Caco-2 (cell line): ENCODE measurements at places on chromosomes 11 and 22.

- no peak overlapping the region for H3K4me3 ChIP-seq
- H3K36me3 ChIP-seq: peaks cover 6% of the 10 kb centered on the region; the same call in 1 of the 2 replicates
- H3K27ac ChIP-seq: no peak overlapping the region
- H3K4me1 ChIP-seq: no peaks in the 10 kb centered on the region
These were observed 101.8 kb upstream of the GAL start for GRCh38 chr11:68582416-68583040.

- H3K27ac ChIP-seq: no peak overlapping the region
- no peaks in the 10 kb centered on the region for H3K36me3 ChIP-seq
- DNase-seq: no peak
- no peak overlapping the region for H3K4me3 ChIP-seq
- H3K27me3 ChIP-seq: no peaks in the 10 kb centered on the region
These were observed 163.8 kb downstream of the FAT3 start for GRCh38 chr11:92388380-92388779.

- H3K27ac ChIP-seq: no peak overlapping the region
- H3K4me3 ChIP-seq: no peak overlapping the region
- H3K36me3 ChIP-seq: peaks cover 3% of the 10 kb centered on the region
- H3K4me1 ChIP-seq: 0 out of 2 replicates have a peak, but pooled peaks cover 8% of the 10 kb centered on the region
- no peak for DNase-seq
These were observed 28.5 kb downstream of the MAFF start for GRCh38 chr22:38230108-38230825.

- no peak overlapping the region for H3K4me3 ChIP-seq
- H3K4me1 ChIP-seq: no peaks in the 10 kb centered on the region
- no peak overlapping the region for H3K27ac ChIP-seq
These were observed 33.1 kb upstream of the TSPAN18 start for GRCh38 chr11:44693654-44694119.

DNA sequence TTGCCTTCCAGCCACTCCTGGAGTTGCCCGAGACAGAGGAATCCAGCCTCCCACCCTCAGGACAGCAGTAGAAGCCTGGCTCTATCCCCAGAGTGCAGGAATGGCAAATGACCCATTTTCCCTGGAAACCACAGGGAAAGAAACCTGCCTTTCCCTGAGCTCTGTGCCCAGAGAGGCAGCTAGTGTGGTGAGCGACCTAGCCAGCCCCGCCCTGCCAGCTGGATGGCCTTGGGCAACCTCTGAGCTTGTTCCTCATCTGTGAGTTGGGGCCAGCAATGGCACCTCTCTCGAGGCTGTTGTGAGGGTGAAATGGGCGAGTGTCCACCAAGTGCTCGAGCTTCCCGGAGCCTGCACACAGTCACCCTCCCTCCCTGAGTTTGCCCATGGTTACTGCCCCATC is 3.7 kb downstream of the OMP start:
- no peak overlapping the region for H3K27ac ChIP-seq
- no peaks in the 10 kb centered on the region for H3K4me1 ChIP-seq
- H3K36me3 ChIP-seq: no peaks in the 10 kb centered on the region
- no peak for DNase-seq

DNA sequence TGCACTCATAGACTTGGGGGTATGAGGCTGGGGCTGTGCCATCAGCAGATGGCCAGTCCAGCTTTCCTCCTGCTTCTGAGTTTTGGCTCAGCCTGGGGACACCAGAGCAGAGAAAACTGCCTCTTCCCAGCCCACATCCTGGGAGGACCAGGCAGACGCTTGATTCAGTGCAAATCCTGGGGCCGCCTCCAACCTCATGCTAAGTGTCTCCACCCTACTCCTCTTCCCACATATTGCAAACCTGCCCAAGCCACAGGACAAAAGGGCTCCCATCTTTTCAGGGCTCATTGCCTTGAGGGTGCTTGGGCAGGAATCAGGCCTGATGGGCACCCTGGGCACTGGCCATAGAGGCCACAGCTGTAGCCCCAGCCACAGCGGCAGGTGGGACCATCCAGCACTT is 79.7 kb upstream of the SHANK2 start:
- DNase-seq: peak; percentile 31
- H3K4me1 ChIP-seq: no peaks in the 10 kb centered on the region
- H3K27ac ChIP-seq: no peak overlapping the region
- H3K4me3 ChIP-seq: no peak overlapping the region

- H3K27ac ChIP-seq: no peak overlapping the region
- peak; percentile 22 for DNase-seq
- H3K36me3 ChIP-seq: no peaks in the 10 kb centered on the region
These were observed 157.0 kb downstream of the GRIK4 start for GRCh38 chr11:120668537-120668936.

GRCh38 chr11:27648840-27649239 is 51.4 kb downstream of the BDNF start:
- no peak overlapping the region for H3K27ac ChIP-seq
- H3K4me3 ChIP-seq: no peak overlapping the region
- H3K4me1 ChIP-seq: no peaks in the 10 kb centered on the region
- H3K36me3 ChIP-seq: no peaks in the 10 kb centered on the region

DNA sequence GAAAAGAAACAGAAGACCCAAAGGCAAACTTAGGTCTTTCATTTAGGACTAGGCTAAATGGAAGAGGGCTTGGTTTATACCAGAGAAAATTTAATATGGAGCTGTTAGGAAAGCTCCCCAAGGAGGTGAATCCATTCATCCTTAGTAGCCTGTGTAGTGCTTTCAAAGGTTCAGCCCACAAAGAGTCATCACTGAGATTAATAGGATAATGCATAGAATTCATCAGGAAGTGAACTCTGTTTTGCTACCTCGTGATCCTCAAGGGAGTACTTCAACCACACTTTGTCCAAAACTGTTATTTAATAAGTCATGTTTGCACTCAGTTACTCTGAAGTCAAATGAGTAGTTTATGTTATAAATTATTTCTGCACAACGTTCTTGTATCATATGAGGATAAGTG is 43.3 kb upstream of the MMP7 start:
- H3K27ac ChIP-seq: no peak overlapping the region
- no peaks in the 10 kb centered on the region for H3K36me3 ChIP-seq
- H3K27me3 ChIP-seq: no peaks in the 10 kb centered on the region; the same call in 1 of the 2 replicates
- H3K4me3 ChIP-seq: no peak overlapping the region

GRCh38 chr22:39267974-39268373 is 23.2 kb upstream of the PDGFB start:
- H3K27ac ChIP-seq: no peak overlapping the region
- H3K4me1 ChIP-seq: no peaks in the 10 kb centered on the region
- H3K4me3 ChIP-seq: no peak overlapping the region
- H3K36me3 ChIP-seq: no peaks in the 10 kb centered on the region
- H3K27me3 ChIP-seq: no peaks in the 10 kb centered on the region

GRCh38 chr11:15569305-15570025 is 454.7 kb downstream of the INSC start:
- no peak overlapping the region for H3K27ac ChIP-seq
- no peak overlapping the region for H3K4me3 ChIP-seq
- no peaks in the 10 kb centered on the region for H3K4me1 ChIP-seq
- H3K27me3 ChIP-seq: no peaks in the 10 kb centered on the region; the same call in 1 of the 2 replicates

- H3K27me3 ChIP-seq: no peaks in the 10 kb centered on the region
- no peak for DNase-seq
- H3K4me3 ChIP-seq: no peak overlapping the region
- no peaks in the 10 kb centered on the region for H3K36me3 ChIP-seq
These were observed 627.0 kb downstream of the KCNA4 start for GRCh38 chr11:29389793-29390192.

GRCh38 chr11:34499719-34500500 is 13.7 kb downstream of the ELF5 start:
- no peaks in the 10 kb centered on the region for H3K27me3 ChIP-seq
- no peaks in the 10 kb centered on the region for H3K4me1 ChIP-seq
- no peak for DNase-seq
- no peak overlapping the region for H3K27ac ChIP-seq

DNA sequence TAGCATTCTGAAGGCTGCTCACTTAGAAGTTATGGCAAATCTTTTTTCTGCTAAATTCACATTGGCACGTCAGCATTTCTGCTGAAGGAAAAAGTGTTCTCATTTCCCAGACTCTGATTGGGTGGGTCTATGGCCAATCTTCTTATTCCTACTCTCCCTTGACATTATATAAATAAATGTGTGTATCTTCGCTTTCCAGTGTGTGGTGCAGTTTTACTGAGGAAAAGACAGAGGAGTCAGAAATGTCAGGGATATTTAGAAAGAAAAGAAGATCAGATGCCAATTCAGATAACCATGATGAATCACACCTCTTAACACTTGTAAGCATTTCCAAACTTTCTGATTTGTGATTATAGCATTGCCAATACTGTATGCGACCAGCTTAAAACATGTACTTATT is 3.2 kb upstream of the BDNF start:
- H3K36me3 ChIP-seq: no peaks in the 10 kb centered on the region
- no peaks in the 10 kb centered on the region for H3K27me3 ChIP-seq
- no peak overlapping the region for H3K4me3 ChIP-seq
- no peak overlapping the region for H3K27ac ChIP-seq
- 0 out of 2 replicates have a peak, but pooled peaks cover 2% of the 10 kb centered on the region for H3K4me1 ChIP-seq

DNA sequence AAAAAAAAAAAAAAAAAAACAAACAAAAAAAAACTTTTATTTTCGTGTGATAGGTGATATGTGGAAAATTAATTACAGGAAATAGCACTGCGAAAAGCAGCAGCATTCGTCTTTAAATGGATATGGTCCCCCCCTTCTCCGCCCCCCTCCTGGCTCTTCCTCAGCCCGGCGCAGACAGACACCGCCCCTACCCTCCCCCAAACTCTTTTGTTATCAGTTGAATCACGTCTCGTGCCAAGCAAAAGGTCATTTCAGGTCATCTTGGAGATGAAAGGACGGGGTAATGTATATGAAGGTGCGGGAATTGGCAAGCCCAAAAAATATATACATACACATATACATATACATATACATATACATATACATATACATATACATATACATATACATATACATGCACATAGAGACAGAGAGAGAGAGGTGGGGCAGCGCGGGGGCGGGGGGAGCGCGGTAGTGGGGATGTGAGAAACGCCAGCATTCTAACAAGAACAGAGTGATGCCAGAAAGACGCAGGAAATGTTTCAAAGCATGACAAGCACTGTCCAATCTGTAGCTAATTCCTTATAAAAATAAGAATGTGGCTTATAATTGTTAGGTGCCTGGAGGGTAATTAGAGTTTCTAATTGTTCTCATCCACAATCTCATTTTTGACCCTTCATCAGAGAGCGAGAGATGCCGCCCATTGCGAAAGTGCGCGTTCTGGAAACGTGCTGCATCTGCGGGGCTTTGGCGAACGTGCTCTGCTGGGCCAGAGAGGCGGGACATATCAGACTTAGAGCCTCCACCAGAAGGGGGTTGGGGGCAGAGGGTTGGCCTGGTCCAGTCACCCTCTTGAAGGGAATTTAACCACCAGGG is 214.5 kb upstream of the UBASH3B start:
- no peak for DNase-seq
- peak overlapping the region; percentile 28 for H3K4me3 ChIP-seq
- no peaks in the 10 kb centered on the region for H3K27me3 ChIP-seq
- peak overlapping the region; percentile 85 for H3K27ac ChIP-seq

DNA sequence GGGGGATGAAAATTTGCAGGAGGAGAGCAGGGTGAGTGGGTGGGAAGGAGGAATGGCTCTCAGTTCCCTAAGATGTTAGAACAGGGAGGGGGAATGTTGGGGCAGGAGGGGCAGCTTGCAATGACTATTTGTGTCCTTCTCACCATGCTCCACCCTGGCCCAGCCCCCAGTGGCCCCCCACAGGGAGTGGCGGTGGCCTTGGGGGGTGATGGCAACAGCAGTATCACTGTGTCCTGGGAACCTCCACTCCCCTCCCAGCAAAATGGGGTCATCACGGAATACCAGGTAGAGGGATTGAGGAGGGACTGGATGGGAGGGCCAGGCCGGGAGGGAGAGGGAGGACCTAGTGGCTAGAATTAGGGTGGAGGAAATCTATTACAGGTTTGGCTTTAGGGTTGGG is 10.2 kb downstream of the ROBO3 start:
- no peak overlapping the region for H3K27ac ChIP-seq
- 0 out of 2 replicates have a peak, but pooled peaks cover 4% of the 10 kb centered on the region for H3K4me1 ChIP-seq
- no peak overlapping the region for H3K4me3 ChIP-seq
- peaks cover 4% of the 10 kb centered on the region for H3K27me3 ChIP-seq

DNA sequence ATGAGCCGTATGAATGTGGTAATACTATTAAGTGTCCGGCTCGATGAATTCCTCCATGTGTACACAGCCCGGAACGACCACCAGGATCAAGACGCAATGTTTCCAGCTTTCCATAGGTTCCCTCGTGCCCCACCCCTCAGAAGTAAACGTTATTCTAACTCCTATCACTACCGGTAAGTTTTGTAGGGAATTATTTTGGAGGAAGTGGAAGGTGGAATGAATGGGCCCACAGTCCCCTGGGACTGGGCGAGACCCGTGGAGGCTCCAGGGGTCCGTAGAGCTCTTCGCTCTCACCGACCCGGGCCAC is 720 bp upstream of the FAR1 start:
- H3K4me1 ChIP-seq: peaks cover 27% of the 10 kb centered on the region
- H3K27ac ChIP-seq: peak overlapping the region; percentile 91

DNA sequence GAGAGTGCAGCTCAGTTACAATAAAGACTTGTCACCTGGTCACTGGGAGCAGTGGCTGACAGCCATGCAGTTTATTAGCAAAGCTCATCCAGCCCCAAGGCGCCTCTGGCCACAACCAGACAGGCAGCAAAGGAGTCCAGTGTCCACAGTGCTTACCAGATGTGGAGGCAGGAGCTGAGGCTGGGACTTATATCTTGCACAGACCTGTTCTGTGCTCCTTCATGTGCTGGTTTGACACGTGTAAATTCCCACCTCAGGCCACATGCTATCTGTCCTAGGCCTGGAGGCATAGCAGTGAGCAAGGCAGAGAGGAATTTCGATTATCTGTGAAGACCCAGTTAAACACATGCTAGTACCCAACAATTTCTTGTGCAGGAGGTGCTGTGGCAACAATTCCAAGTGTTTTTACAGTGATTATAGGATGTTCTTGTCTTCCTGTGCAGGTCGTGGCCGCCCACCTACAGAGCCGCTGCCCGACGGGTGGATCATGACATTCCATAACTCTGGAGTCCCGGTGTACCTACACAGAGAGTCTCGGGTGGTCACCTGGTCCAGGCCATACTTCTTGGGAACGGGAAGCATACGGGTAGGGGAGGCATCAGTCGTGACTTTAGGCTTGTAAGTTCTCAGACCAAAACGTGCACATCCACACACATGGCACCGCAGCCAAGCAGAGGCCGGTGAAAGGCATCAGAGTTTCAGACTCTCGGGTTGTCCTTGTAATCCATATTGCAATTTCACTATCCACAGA is 9.4 kb downstream of the DGCR8 start:
- H3K4me3 ChIP-seq: no peak overlapping the region
- no peaks in the 10 kb centered on the region for H3K27me3 ChIP-seq
- no peak for DNase-seq
- peaks cover 10% of the 10 kb centered on the region for H3K36me3 ChIP-seq
- H3K27ac ChIP-seq: no peak overlapping the region

DNA sequence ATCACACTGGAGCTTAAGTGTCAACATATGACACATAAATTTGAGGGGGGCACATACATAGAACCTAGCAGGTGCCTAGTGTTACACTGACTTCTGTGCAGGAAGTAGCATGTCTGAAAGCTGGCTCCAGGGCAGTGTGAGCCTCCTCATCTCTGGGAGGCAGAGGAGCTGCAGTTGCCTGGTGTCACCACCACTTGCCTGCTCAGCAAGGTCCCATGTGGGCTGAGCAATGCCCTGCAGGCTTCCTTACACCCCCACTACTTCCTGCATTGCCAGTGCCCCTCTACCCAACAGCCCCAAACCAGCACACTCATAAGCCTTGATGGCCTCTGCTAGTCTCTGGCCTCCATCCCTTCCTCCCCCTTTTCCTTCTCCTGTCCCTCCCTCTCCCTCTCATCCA is 165.8 kb downstream of the BUD13 start:
- H3K4me3 ChIP-seq: no peak overlapping the region
- H3K4me1 ChIP-seq: peaks cover 4% of the 10 kb centered on the region; the same call in 1 of the 2 replicates
- no peaks in the 10 kb centered on the region for H3K27me3 ChIP-seq
- H3K36me3 ChIP-seq: no peaks in the 10 kb centered on the region
- DNase-seq: no peak

- no peaks in the 10 kb centered on the region for H3K27me3 ChIP-seq
- H3K27ac ChIP-seq: no peak overlapping the region
- no peaks in the 10 kb centered on the region for H3K36me3 ChIP-seq
- no peak overlapping the region for H3K4me3 ChIP-seq
These were observed 402.4 kb upstream of the LRRC4C start for GRCh38 chr11:41861838-41862237.
